ENCODE measurements at places on chromosomes 13 and 19.

GRCh38 chr13:66113882-66114526 lies 1116.1 kb downstream of the PCDH9 start:
- no peak for DNase-seq

DNA sequence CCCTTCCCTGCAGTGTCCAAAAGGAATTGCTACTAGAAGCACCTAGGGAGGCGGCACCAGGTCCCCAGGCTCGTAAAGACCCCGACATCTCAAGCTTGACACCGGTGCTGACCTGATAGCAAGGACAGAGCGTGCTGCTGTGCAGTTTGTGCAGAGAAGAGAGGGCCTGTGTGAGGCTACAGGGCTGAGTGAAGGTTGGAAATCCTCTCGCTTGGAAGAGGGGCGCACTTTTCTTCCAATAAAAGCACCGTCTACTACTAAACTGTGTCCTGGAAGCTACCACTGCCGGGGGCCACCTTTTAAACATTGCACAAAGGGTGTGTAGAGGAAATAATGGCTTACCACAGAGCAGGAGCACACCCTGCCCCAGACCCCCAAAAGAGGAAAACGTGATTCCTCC lies 11.0 kb downstream of the TMEM272 start:
- no peak for DNase-seq

DNA sequence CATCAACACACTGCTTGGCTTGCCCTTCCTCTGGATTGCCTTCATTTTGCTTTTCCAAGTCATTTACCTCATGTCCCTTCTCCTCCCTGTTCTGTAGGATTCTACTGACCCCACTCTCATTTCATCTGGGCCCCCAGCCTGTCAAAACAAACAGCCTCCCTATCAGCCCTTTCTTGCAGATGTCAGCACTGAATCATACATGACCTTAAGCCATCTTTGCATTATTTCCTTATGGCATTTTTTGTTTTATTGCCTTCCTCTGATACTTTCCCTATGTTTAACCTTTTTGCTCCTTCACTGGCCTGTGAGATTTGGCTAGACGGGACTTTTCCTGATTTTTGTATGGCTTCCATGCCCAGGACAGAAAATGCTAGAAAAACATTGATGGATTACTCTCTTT lies 8.7 kb downstream of the LRCH1 start:
- no peak for DNase-seq

GRCh38 chr19:10167459-10167858 lies 27.3 kb downstream of the DNMT1 start:
- no peak for DNase-seq

GRCh38 chr19:11971041-11971440 lies 6.2 kb downstream of the ZNF763 start:
- DNase-seq, result no peak

Measured in RCC 7860 (cell line).